Fibroblast of skin of right biceps (primary cell): ENCODE measurements at places on chromosomes 5 and 9.

DNA sequence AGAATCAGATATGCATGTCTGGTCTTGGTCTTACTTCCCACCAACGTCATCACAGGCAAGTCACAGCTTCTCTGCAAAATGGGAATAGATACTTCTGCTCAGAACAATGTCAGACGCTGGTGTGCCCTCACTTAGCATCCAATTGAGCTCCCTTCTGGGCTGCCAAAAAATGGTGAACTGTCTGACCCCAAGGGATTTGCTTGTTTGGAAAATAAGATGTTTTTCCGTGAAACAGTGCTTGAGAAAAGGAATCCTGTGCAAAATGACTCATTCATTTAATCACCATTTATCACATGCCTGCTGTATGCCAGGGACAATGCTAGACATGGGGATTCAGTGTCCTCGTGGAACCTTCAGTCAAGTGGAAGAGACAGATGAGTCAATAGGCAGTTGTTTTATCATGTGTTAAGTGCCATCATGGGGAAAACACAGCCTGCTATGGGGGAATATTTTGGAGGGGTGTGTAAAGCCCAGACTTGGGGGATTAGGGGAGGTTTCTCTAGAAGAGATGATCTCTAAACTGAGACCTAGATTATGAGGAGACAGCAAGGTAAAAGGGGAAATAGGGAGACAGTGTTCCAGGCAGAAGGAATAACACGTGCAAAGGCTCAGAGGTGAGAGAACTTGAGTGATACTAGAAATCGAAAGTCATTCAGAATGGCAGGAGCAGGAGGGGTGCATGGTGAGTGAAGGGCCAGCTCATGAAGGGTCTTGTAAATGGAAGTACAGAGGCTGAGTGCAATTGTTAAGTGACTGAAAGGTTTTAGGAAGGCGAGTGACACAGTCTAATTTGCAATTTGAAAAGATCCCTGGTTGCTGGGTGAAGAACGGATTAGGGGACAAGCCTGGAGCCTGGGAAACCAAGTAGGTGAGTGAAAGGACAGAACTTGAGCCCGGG is 3.9 kb downstream of the NIPAL4 start:
- DNase-seq, result peak; percentile 90

DNA sequence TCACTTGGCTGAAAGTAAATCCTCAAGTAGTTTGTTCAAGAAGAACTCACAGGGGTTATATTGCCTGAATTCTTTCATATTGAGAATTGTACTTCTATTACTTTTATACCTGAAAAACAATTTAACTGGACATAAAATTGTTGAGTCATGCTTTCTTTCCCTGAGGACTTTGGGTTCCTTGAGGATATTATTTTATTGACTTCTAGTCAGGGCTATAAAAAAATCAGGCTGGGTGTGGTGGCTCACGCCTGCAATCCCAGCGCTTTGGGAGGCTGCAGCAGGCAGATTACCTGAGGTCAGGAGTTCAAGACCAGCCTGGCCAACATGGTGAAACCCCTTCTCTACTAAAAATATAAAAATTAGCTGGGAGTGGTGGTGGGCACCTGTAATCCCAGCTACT is 17.9 kb upstream of the CDC42SE2 start:
- no peak for DNase-seq

DNA sequence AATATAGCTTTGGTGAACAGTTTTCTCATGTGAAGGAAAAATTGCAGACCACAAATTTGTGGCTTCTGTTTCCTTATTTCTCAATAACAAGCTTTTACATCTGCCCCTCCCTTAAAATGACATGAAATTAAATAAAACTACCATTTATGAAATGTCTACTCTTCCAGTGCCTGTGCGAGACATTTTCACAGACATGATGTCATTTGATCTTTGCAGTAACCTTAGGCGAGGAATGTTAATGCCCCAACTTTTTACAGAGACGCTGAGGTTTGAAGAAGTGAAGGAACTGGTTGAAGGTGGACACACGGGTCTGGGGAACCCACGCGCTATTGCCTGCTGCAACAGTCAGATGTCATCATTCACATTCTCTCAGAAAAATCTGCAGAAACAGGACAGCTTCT is 61.5 kb downstream of the OSTF1 start:
- DNase-seq, result peak; percentile 8

- peak; percentile 78 for DNase-seq
Measured at GRCh38 chr5:89255845-89256463, 373.0 kb upstream of the MEF2C start.

- peak; percentile 14 for DNase-seq
Measured at GRCh38 chr5:117454716-117455212, 880.1 kb upstream of the SEMA6A start.

GRCh38 chr5:126178521-126178920 is 244.7 kb upstream of the GRAMD2B start:
- DNase-seq, result peak; percentile 65

DNA sequence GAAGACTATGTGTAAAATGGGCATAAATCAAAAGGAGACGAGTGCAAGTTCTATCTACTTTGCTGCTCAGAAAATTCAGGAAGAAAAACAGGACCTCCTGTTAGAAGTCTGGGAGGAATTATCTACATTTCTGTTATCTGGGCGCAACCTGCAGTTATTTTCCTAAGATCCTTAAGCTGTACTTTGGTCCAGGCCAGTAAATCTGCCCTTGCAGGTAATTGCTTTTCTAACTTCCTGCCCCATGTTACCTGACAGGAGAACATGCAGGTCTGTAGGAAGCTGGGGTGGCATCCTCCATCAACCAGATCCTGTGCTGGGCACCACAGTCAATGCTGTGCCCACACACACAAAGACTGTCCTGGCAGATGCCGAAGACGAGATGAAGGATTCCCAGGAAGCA is 5.7 kb downstream of the CCNJL start:
- DNase-seq, result no peak

GRCh38 chr9:123505496-123505895 is 149.5 kb downstream of the CRB2 start:
- no peak for DNase-seq

- DNase-seq, result peak; percentile 2
Measured at GRCh38 chr5:161051920-161052500, 200.0 kb upstream of the ATP10B start.

DNA sequence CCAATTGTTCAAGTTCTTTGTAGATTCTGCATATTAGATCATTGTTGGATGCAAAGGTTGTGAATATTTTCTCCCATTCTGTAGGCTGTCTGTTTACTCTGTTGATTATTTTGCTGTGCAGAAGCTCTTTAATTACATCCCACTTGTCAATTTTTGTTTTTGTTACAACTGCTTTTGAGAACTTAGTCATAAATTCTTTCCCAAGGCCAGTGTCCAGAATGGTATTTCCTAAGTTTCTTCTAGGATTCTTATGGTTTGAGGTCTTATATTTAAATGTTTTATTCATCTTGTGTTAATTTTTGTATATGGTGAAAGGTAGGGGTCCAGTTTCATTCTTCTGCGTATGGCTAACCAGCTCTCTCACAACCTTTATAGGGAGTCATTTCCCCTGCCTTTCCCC is 116.5 kb downstream of the CPLANE1 start:
- DNase-seq, result no peak

DNA sequence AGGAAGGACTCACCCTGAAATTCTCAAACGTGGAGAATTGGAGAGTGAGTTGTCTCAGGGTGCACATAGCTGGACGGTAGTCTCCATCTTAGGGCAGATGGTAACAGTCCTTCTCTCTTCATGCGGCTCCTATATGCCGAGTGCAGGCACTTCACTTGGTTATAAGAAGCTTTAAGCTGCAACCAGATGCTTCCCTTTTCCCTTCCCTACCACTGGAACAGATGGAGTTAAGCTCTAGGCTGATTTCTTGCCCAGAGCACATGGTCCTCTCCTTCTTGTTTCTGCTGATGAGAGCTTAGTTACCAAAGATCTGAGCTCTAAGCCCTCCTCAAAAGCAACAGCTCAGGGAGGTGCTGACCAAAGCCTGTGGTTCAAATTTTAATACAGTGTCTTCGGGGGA is 355.7 kb downstream of the ARHGEF28 start:
- no peak for DNase-seq

DNA sequence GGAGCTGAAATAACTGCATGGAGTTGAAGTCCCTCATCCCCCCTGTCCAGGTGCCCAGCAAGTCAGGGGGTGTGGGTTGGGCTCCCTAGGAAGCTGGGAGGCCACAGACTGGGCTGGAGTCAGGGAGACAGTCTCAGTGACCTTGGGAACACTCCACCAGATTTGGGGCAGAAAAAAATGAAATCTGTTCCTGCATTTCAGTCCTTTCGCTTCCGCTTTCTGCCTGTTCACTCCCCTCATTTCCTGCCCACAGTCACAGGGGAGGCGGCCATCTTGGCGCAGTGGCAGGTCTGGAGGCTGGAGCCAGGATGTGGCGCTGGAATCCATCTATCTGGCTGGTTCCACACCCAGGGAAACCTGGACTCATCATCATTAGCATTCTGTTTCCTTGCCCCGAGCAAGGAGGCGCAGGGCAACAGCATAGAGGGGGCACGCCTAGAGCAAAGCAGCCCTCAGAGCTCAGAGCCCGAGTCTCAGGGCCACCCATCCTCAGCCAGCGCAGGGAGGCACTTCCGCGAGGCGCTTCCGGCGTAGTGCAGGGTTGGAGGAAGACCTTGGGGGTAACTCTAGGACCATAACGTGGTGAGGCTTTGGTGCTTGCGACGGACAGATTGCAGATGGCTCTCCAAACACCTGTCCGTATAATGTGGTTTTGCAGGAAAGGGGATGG is 86.2 kb upstream of the HSPA9 start:
- no peak for DNase-seq

- no peak for DNase-seq
Measured at GRCh38 chr5:154737667-154738320, 17.4 kb upstream of the LARP1 start.

DNA sequence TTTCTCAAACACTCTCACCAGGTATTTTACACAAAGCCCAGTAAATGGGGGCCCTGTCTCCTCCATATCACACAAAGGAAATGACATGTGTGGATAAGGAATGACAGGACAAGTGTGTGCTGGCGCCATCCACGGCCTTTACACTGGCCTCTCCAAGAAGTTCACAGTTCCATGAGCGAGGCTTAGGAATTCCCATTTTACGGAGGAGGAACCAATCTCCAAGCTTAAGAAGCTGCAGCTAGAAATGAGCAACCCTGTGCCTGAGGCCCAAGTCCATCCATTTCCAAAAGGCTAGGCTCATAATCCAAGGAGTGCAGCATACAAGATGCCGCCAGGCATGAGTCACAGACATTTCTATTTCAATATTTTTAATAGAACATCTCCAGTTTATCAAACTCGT is 203.4 kb downstream of the AUH start:
- DNase-seq, result no peak

DNA sequence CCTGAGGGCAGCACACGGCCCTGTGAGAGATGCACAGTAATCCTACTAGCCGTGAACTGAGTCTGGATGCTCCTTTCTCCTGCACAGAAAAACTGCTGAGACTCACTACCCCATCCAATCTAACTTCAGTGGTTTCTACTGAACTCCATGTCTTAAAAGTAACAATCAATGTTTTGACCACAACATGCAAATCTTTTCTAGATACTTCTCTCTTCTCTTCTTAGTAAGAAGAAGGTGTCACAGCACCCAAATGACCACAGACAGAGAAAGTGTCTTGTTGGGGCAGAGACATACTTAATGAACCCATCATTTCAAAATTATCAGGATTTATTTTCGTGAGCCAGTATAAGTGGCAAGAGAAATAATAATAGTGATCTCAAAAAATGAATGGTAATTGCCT is 285.8 kb upstream of the MEF2C start:
- DNase-seq, result no peak

DNA sequence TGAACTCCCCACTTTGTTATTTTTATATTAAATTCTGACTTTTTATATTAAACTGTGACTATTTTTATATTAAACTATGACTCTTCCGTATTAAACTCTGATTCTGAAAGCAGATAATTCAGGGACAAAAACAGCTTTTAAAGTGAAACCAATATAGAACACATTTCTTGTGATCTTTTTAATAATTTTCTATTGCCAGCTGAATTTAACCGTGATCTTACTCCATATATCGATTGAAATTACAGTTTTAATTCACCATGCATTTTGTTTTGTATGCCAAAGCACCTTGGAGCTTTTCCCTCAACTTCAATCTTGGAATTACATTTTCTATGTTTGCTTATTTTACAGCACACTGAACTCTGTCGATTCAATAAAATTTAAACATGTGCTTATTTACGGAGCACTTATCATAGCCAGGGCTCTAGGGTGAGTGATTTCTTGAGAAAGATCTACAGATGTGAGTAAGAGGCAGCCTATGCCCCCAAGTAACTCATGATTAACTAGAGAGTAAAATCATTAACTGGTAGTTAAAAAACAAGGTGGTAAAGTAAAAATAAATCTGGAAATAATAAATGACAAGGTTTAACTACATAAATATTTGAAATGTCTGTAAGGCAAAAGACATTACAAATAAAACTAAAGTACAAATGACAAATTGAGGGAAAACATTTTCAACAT is 72.9 kb upstream of the ALDH1B1 start:
- no peak for DNase-seq

DNA sequence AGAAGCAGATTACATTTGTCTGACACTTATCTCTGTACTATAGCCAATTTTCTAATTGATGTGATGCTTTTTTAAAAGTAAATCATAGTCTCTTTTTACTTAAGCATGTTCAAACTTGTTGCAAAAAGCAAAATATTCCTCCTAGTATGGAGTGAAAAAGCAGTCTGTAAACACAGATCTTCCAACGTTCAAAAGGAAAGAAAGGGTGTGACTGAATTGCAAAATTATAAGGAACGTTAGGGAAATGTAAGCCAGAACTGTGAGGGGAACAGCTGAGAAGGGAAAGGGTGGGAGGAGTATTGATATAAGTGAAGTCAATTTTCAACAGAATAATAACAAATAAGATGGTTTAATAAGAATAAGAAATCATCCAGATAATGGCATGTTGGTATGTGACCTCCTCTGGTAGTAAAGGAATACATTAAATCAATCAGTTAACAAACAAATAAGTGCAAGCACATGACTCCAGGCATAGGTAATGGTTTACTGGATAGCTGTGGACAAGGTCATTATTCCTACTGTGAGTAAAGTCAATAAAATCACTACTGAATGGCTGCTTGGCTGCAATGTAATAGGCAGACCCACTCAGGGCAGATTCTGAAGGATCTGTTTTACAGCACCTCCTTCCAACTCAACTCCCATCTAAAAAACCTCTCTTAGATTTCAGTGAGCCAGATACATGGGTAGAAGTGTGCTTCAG is 239.1 kb upstream of the NMUR2 start:
- no peak for DNase-seq
